ENCODE measurements at places on chromosomes 12 and 14.

GRCh38 chr14:102739190-102739469 is 38.1 kb upstream of the TRAF3 start:
- DNase-seq = no peak

- DNase-seq = no peak
Measured at GRCh38 chr12:116242740-116243139, 34.8 kb downstream of the MED13L start.

GRCh38 chr12:124620606-124621295 is 53.3 kb upstream of the NCOR2 start:
- DNase-seq = no peak

- DNase-seq = peak; percentile 80
Measured at GRCh38 chr12:4269279-4269991, 4.1 kb upstream of the CCND2 start.

- DNase-seq = no peak
Measured at GRCh38 chr12:75525263-75525662, 13.9 kb upstream of the KRR1 start.

DNA sequence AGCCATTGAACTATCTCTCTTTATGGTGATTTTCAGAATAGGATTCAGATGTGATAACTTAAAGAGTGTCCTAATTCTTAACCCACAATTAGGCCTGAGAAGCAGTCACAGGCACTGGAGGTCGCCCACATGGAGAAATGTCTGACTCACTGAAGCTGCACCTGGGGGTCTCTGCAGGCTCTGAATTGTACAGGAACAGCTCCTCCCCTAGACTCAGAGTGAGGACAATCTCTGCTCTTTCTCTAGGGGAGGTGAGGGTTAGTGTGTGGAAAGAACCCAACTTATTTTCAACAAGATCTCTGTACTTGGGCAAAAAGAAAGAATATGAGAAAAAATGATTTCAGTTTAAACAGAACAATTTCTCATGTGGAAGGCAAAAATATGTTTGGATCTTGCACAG is 1124.6 kb downstream of the TMEM121 start:
- DNase-seq = no peak

- no peak for DNase-seq
Measured at GRCh38 chr14:55386037-55386808, 25.4 kb downstream of the ATG14 start.
